G401 (cell line): ENCODE measurements at places on chromosomes 3 and 15. TPM values are rescaled to one million over a fixed set of nuclear protein-coding genes. Genes with fewer than 3 reads are reported as not detected.

The GOLGA6D gene
- total RNA-seq = not detected in 2 replicates

The RNF111 gene
- total RNA-seq = 4.6 and 8.8 TPM in 2 replicates

The ANKRD34C gene
- not detected in 2 replicates for total RNA-seq

The SAXO2 gene
- total RNA-seq = 1.2 TPM in 1 of 2 replicates, not detected in the other

The KBTBD8 gene
- 9.8 and 19.1 TPM in 2 replicates for total RNA-seq

The TM4SF4 gene
- not detected in 2 replicates for total RNA-seq

The HCLS1 gene
- total RNA-seq = not detected in 2 replicates

The GPR160 gene
- 4.2 and 8.9 TPM in 2 replicates for total RNA-seq

The SLC38A3 gene
- 1.1 and 3.0 TPM in 2 replicates for total RNA-seq

The NUP210 gene
- 33.0 and 45.0 TPM in 2 replicates for total RNA-seq

The C3orf85 gene
- total RNA-seq = not detected in 2 replicates

The CSPG4 gene
- total RNA-seq = 32.3 and 34.4 TPM in 2 replicates

The SLCO2A1 gene
- total RNA-seq = not detected in 2 replicates

- no peak for DNase-seq
These were observed 127.3 kb upstream of the LINGO1 start for GRCh38 chr15:77759896-77760592.

DNA sequence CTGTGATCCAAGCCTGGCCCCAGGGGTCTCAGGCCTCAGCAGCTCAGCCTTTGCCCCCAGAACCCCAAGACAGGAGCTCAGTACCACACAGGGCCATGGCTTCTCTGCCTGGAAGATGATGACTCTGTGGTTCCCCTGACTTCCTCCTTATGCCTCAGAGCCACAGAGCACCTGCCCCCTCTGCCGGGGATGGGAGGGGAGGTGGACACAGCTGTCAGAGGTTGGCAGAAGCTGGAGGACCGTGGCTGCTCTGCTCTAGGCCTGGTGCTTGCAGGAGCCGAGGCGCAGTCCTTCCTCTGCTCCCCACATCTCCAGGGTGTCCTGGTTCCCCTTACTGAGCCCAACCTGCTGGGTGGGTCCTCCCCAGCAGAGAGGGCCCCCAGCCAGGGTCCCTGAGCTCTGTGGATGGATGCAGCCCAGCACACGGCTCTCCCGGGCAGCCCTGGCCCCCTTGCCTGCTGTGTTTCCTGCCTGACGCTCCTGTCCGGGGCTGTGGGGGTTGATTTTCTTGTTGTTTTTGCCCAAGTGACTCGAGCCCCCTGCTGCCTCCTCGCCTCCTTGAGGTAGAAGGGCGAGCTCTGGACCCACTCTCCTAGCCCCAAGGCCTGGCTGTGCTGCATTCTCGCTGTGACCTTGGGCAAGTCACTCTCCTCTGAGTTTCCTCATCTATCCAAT, 36.6 kb downstream of the PSTPIP1 start:
- DNase-seq = no peak

DNA sequence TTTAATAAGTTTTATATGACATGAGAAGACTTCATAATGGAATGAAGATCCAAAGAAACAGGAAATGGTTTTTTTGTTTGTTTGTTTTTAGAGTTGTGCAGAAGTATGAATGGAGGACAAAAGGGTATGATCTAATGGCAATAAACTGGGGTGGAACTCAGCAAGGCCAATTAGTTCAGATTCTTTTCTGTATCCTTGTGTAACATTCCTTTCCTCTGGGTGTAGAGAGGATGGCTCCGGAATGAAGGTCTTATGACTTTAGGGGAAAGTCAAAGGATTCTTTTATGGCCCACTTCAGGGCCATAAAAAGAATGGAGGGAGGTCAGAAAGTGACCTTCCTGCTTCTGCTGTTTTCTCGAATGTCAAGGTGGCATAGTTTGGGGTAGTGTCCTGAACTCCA, 152.6 kb downstream of the DPH6 start:
- peak; percentile 29 for DNase-seq

DNA sequence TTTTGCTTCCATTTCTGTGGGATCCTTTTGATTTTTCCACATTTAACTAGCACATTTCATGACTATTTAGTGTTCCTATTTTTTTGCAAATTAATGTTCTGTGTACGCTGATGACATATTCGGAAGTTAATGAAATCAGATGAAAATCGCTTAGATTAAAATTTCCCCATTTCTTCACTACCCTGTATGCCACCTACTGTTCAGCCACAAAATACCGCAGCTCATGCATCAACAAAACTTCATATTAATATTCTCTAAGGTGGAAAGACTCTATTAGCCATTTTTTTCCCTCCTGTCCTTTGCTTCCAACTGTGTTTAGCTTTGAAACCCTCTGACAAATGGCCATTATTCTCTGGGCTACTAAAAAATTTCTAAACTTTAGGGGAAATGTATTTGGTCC, 300.6 kb downstream of the MECOM start:
- no peak for DNase-seq

DNA sequence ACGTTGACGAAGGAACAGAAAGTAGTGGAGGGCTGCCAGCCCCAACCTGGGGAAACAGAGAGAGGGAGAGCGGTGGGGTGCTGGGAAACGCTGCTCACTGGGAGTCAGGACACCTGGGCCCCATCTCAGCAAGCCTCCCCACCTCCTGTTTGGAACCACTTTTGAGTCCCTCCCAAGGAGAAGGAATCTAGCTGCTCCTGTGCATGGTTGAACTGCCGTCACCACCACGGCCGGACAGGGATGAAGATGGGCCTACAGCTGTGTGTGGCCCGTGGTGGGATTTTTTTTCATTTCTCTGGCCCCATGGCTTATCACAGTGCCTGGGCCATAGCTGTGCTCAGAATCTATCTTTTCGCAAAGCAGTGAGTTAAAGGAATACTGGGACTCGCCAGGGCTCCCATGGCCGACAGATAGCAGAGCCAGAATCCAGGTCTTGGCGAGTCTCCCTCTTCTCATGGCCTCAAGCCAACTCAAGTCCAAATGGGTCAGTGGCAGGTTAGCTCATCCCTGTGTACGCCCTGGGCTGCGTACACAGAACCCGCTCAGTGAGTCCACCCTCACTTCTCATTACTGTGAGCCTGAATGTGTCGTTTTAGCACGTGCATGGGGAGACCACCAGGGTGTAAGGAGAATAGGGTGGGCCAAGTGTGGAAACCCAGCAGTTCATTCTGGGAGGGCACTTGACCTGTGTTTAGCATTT, 271.2 kb downstream of the FAM43A start:
- DNase-seq = peak; percentile 88

GRCh38 chr15:29456255-29456654, 186.6 kb upstream of the NSMCE3 start:
- DNase-seq = no peak

- DNase-seq = no peak
These were observed 56.8 kb downstream of the ITGA11 start for GRCh38 chr15:68375191-68375631.

- DNase-seq = no peak
These were observed 55.5 kb downstream of the MYZAP start for GRCh38 chr15:57647071-57647790.

GRCh38 chr15:33706173-33706572, 262.1 kb upstream of the CHRM5 start:
- no peak for DNase-seq

GRCh38 chr3:43525941-43526607, 95.7 kb downstream of the ANO10 start:
- peak; percentile 31 for DNase-seq

DNA sequence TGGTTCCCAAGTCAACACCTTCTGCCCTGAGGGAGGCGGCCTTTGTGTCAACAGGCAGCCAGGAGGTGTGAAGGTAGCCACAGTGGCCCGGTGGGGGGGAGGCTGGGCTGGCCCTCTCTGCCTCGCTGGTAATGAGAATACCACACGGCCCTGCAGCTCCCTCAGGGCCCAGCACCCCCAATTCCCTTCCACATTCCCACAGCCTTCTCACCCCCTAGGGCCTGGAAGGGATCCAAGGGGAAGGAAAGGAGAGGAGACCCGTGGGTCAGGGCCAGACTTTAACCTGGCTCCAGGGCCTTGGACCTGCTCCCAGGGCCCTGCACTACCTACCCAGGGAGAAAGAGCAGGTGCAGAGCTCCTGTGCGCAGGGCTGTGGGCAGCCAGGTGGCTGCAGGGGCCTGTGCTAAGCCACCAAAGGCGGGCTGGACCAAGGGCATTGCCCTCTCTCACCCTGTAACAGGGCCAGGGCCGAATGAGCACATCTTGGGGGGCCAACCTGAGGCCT, 8.7 kb upstream of the MESP2 start:
- no peak for DNase-seq

DNA sequence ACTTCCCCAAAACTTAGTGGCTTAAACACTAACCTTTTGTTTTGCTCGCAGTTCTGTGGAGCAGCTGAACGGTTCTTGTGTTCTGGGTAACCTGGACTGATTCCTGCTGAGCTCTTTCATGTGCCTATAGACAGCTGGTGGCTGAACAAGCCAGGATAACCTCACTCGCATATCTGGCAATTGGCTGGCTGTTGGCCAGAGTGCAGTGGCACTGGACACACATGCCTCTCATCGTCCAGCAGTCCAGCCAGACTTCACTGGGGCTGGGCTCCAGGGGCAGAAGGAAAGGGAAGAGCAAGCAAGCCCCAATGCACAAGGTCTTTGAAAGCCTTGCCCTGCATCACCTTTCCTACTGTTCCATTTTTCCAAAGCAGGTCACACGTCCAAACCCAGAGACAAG, 53.6 kb upstream of the GATA2 start:
- no peak for DNase-seq

DNA sequence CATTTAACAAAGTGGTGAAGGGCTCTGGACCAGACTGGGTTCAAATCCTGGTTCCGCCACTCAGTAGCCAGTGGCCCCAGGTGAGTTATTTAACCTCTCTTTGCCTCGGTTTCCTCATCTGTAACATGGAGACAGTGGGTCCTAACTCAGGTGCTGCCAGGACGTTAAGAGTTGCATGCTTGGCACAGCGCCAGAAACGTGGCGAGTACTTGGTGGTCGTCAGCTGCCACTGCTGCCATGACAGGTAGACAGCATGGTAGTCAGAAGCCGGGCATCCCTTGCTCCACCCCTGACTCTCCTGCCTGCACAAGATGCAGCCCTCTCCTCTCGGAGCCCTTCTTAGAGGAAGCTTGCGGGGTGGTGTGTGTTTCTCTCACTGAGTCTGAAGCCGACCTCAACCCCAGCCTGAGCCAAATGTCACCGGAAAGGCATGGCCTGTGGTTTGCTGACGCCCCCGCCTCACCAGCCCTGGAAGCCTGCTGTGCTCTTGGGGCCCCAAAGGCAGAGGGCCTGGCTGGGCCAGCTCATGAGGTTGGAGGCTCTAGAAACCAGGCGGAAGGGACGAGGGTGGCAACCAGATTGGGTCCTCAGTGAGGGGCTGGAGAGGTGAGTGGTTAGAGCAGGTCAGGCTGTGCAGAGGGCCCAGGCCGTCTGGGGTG, 160.8 kb upstream of the TLE3 start:
- DNase-seq = no peak

DNA sequence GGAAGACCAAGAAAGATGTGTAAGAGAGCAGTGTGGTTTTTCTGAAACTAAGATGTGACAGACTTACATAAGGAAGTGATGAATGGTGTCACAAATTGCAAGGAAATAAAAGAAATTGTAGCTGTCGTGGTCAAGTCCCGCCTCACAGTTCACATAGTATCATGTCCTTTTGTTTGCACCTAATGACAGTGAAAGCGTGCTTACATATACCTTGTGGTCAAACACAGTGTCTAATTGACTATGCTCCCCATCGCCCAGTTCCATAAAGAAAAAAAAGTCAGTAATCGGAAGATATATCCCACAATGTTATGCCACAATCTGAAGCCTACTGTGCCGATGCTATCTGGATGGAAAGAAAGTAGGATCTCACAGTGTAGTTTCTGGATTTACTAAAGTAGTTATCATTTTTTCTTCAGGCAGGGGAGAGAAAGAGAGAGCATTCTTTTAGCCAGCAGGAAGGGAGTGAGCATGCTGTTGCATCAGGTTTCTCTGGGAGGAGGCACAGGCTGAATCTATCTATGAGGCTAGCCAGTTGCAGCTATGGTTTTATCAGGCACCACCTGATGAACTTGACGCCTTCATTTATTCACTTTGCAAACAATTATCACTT, 9.8 kb upstream of the PLSCR1 start:
- no peak for DNase-seq

DNA sequence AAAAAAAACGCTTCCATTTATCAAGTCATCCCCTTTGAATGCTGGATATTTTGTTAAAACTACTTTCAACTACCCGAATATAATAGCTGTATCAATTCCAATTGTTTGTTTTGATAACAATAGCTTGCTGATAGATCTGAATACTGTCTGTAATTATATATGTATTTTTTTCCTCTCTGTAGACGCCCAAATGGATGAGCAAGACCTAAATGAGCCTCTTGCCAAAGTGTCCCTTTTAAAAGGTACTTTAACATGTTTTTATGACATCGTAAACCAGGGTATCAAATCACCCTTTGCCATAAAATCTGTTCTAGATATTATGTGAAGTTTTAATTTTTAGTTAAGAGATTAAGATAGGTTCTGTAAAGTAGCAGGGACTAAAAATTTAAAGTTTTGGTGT, 111.5 kb upstream of the FLNB start:
- no peak for DNase-seq

DNA sequence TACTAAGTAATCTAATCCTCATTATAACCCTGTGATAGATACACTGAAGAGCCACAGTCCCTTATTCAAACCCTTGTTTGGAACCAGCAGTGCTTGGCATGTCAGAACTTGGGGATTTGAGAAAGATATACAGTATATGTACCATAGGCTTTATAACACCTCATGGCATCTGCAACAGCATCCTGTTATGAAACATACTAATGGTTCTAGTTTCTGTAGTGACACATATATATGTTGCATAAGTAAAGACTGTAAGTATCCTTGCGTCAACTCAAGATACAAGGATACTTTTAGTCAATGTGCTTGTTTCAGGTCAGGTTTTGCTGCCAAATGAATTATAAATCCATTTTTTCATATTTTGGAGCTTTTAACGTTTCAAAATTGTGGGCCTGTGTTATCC, 58.5 kb downstream of the CCNL1 start:
- no peak for DNase-seq
